Thyroid gland (tissue), 4 donors: ENCODE measurements at places on chromosomes 6 and 20. TPM values are rescaled to one million over a fixed set of nuclear protein-coding genes. Genes with fewer than 3 reads are reported as not detected.

GRCh38 chr6:146767632-146768031 is 168.9 kb downstream of the ADGB start:
- DNase-seq, result no peak

- DNase-seq, result no peak
Observed at GRCh38 chr6:25138934-25139415, 140.2 kb upstream of the CARMIL1 start.

- DNase-seq, result peak; percentile 44
Observed at GRCh38 chr20:60802676-60803075, 449.4 kb upstream of the CDH4 start.

DNA sequence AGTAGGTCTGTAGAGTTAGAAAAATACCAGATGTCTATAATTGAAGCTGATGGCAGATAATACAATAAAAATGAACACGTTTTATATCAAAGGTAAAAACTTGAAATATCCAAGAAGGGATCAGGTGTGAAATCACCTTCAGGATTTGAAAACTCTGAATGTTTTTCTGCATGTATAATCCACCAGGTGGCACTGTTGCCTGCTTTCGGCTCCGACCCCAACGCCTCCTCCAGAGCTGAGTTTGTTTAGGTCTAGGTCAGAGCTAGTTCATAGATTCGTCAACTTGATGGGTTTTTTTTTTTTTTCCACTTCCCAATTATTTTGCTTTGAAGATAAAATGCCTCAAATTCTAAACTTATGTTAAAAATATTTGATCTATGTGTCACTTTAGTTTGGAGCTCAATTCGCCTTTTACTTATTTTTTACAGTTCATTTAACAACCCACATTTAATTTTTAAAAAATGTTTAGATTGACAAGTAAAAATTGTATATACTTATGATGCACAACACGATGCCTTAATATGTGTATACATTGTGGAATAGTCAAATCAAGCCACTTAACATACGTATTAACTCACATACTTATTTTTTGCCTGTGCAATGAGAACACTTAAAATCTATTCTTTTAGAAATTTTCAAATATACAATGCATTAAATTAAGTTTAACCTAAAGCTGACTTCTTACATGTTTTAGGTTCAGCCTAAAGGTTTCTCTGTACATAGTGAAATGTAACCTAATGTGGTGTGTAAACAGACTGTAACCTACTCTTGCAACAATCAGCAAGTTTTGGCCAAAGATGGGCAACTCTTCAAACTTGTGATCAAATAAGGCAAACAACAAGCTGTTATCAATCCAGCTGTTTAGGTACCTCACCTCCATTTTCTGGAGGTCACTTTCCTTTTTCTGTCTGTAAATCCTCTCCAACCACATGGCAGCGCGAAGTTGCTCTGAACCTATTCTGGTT is 39.4 kb upstream of the ENPP4 start:
- peak; percentile 64 for DNase-seq

GRCh38 chr20:17749978-17750721 is 50.4 kb downstream of the BANF2 start:
- DNase-seq, result peak; percentile 21

- no peak for DNase-seq
Observed at GRCh38 chr20:36832791-36833190, 43.1 kb upstream of the TLDC2 start.

GRCh38 chr6:17935188-17936149 is 52.0 kb downstream of the KIF13A start:
- DNase-seq, result no peak

DNA sequence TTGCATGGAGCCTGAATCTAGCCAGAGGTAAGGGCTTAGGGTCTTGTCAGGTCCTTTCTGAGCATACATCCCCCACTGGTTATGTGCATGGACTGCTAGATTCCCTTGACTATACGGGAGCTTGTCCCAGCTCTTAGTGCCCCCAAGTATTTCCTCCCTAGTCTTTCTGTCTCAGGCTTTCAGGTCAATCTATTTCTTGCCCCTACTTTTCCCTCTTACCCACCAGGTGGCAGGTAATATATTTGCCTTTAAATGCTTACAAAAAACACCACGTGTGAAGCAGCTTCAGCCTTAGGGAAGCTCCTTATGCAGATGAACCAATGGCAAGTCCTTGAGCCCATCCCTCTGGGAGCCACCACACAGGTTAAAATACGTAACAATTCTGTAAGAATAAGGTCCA is 454.2 kb downstream of the GRIK2 start:
- DNase-seq, result no peak

GRCh38 chr6:144879436-144879835 is 594.3 kb downstream of the UTRN start:
- no peak for DNase-seq

DNA sequence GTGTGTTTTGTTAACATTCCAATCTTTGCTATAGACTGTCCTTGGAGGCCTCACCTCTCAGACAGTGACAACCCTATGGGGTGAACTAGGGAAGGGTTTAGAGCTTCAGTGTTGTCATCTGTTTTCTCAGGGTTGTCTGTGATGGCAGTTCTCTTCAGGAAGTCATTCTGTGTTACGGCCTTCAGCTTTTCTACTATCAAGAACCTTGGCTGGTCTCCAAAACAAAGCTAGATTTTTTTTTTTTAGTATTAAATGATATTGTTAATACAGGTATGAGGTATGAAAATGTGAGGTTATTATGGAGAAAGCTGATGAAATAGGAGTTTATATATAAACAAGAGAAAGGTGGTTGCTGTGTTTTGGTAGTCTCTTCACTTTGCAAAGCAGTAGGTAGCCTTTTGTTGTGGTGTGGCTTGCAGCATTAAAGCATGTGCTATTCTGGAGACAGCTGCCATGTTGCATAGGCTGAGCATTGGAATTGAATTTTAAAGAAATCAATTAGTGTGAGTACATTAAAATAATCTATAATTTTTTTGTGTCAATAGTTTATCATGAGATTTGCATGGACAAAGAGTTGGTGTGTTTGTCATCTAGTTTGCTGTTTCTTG is 162.6 kb downstream of the CARMIL1 start:
- no peak for DNase-seq

DNA sequence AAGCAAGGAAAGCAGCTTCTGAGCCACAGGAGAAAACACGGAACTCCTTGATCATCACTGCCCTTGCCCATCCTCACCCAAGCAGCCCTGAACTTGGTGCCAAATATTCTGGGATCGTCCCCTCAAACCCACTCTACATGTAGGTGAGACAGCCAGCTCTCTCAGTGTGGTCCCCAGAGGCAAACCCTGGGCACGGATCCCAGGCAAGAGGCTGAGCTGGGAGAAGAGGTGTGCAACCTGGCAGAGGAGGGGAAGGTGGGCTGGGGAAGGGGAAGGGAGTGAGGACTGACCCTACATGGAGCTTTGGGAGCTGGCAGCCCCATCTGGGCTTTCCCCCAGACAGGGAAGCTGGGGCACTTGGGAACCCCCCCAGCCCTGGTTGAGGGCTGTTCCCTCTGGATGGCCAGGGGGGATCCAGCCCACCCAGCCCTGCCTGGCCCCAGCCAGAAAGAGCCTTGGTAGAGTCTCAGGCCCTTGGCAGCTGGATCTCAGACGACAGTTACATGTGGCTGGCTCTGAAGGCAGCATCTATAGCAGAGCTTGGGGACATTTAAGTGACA is 186.2 kb upstream of the CST7 start:
- DNase-seq, result no peak

GRCh38 chr6:53982366-53983050 is 128.7 kb upstream of the MLIP start:
- peak; percentile 41 for DNase-seq

DNA sequence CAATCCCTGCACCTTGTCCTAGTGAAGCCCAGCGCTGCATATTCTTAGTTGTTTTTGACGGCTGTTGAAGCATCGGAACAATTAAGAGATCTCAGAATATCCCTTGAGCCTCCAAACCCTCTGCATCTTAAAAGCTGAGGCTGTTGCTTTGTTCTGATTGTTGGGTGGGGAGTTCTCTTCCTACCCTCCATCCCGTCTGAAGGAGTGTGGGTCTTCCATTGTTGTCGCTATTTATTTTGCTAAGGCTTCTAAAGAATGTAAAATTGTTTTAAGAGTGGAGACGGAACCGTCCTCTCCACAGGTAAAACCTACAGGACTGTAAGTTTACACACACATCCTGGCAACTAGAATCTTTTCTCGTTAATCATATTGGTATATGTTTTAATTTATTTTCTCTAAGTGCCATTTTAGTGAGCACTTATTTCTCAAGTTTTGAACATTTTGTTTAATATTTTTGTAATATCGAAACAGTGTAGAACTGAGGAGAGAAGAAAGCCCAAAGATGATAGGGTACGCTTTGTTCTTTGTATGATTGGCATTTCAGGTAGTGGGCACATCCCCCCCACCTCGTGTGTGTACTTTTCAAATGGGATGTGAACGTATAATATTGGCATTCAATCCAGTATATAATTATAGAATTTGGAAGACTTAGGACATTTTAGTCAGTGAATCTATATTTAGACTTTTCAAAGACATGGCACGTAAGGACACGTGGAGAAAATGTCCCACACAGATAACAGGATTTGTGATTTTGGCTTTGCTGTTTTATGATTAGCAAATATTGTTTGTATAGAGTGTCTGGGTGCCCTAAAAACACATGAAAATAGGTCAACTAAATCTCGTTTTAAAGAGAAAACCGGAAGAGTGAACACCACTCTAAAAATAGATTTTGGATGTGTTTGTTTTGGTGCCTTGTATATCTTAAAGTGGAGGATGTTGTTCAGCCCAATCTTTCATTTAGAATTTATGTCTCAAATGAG is 1.3 kb downstream of the RNF146 start:
- no peak for DNase-seq

DNA sequence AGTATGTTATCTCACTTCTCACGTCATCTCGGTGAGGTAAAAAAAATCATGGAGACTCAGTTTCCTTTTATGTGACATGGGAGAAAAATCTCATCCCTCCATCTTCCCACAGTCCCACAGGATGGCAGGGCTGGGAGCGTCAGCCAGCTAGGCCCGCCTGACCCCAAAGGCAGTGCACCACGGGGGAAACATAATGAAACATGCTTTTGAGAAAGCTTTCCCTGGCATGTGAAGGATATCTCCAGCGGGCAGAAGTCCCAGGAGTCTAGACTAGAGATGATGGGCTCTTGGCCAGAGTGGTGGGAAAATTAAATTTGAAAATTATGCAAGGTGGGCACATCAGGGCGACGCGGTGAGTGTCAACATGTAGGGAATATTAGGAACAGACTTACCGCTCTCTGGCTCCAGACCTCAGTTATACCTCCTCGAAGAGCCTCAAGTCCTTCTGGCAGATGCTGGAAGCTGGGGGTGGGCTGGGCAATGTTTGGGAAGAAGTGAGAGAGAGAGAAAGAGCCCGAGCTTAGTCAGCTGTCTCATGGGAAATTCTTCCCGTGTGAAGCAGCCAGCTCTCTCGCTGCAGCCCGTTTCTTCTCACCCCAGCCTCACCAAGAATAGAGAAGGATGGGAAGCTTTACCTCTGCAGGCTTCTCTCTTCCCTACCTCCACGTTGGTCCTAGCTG is 52.3 kb downstream of the MOCS1 start:
- no peak for DNase-seq

GRCh38 chr20:25254986-25255680 is 7.2 kb downstream of the PYGB start:
- DNase-seq, result peak; percentile 92

GRCh38 chr6:25635886-25636317 is 16.1 kb upstream of the SCGN start:
- no peak for DNase-seq

GRCh38 chr6:150680510-150680909 is 80.8 kb downstream of the PLEKHG1 start:
- no peak for DNase-seq

DNA sequence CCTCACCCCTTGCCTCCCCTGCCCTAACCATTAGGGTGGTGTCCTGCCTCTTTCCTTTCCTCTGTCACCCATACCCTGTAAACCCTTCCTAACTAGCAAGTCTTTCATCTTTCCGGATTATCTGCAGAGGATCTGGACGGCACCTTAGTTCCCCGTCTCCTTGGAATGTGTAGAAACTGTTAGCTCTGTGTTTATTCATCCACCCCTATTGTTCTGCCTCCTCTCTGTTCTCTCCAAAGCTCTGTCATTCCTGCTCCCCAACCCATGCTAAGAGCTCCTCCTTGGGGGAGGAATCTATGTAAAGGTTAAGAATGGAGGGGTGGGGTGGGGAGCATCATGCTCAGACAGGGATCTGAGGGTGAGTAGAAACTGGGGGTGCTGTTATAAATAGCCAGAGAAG is 39.4 kb upstream of the KCNK5 start:
- no peak for DNase-seq

DNA sequence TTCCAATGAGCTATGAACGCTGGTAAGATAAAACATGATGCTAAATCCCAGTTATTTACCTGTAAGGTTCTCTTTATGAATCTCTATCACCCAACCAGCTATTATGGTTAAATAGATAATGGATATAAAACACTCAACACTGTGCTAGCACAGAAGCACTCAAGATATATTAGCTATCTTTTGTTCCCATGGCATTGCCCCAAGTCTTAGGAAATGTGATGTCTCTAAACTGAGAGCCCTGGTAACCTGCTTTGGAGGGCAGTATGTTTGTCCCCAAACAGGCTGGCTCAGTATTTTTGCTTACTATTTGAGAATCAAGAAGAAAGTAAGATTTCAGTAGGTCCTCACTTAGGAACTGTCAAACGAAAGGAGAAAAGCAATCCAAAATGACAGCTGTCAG is 90.5 kb downstream of the BTBD9 start:
- DNase-seq, result no peak

- no peak for DNase-seq
Observed at GRCh38 chr20:44850272-44850671, 35.2 kb upstream of the YWHAB start.

GRCh38 chr6:116111552-116112528 is 11.2 kb downstream of the NT5DC1 start:
- DNase-seq, result peak; percentile 39

DNA sequence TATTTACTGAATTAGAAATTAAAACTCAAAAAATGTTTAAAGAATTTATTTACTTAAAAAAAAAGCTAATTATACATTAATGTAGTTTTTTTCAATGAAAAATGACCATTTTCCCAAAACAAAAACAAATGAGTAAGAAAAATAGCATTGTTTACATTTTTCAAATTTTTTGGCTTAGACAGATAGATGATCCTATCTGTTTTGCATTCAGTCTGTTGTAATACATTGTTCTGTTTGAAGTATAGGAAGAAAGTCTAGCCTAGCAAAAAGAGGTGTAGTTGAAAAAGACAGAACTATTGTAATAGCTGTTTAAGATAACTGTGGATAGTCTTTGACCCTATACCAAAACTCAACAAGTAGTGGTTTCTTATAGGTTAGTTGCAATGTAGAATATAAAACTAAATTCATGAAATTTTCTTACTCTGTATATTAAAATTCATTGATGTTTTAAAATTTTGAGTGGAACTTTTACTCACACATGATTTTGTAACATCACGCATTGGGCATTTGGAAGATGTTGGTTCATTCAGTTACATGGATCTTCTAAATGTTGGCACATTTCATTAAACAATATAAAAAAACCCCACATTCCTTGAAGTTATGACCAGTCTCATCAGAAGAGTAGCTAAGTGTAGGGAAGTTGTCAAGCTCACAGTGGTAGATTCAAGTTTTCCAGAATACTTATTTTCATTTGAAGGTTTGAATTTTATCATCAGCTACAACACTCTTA is 62.0 kb downstream of the KCNS1 start:
- DNase-seq, result no peak

ME1 gene
- 18.7 TPM for total RNA-seq

TTPAL gene
- total RNA-seq, result 24.5 TPM

PACRG gene
- total RNA-seq, result 4.1 TPM

RFX6 gene
- total RNA-seq, result not detected

LTV1 gene
- 15.7 TPM for total RNA-seq

PRR18 gene
- total RNA-seq, result 0.21 TPM

ADAM33 gene
- total RNA-seq, result 9.3 TPM

MICA gene
- 23.2 TPM for total RNA-seq

SPTLC3 gene
- 33.8 TPM for total RNA-seq

COX4I2 gene
- total RNA-seq, result 1.1 TPM

LPA gene
- 1.4 TPM for total RNA-seq
